ENCODE measurements at places on chromosomes 2 and 18.
A peak's percentile ranks its signal among the peaks of the same experiment; 100 is the strongest.

DNA sequence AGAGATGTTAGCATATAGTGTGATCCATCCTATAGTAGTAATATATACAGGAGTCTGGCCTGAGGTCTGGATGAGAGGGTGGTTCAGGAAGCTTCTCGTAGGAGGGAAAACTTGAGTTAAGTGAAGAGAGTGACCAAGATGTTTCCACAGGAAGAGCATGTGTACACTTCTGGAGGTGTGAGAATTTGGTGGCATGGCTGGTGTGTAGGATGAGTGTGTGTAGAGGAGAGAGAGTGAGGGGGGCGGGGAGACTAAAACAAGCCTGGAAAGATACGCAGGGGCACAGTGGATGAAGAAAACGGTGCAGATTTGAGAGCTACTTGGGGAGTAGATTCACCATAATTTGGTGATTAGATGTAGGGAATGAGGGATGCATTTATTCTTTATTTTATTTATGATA is 43.5 kb upstream of the CTLA4 start:
- no peak for DNase-seq

DNA sequence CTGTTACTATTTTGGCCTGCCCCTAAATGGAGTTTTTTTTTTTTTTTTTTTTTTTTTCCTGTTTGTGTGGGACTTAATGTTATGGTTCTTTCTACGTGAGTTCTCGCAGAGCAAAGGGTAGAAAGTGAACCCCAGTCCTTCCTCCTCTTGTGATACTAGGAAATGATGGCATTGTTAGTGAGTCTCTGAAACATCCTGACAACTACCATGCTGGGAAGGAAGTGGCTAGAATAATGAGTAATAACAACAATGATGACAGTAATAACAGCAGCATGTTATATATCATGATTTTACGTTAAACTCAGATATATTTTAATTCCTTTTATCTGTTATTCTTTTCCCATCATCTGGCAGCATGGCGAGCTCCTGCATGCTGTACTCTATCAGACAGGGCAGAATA is 216.2 kb upstream of the LINC00305 start:
- DNase-seq: no peak

- DNase-seq: no peak
Measured at GRCh38 chr2:23497536-23497935, 112.6 kb downstream of the KLHL29 start.

DNA sequence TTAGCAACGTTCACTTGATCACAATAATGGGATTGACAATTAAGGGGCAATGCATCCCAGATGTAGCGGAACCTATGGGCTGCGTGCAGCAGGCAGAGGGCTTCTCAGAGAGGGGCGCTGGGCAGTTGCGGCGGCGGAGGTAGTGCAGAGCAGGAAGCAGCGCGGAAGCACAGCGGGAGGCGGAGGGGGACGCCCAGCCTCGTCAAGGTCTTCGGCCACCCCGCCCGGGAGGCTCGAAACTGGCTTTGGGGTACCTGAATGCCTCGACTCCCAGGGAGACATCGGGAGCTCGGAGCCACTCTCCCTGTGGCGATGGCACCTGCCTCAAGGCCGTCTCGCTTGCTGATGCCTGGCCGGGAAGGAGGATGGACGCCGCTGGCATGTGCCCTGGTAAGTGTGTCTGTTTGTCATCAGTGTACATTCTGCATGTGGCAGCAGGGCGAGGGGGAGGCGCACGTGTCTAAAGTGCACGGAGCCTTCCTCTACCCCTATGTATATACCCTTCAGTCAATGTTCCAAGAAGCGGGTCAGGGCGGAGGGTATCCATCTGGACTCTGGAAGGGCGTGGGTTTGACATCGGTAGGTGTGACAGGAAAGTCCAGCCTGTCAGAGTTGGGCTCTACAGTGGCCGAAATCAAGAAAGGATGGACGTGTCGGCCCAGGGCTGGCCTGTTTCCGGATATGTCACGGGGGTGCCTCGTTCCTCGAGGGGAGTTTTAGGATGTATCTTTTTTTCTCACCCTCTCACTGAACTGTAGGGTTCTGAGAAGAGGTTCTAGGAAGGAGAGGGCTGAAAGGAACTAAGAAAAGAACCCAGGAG is 7.5 kb upstream of the SP9 start:
- no peak for DNase-seq

GRCh38 chr2:20447437-20448245 is 767 bp downstream of the RHOB start:
- DNase-seq: no peak

DNA sequence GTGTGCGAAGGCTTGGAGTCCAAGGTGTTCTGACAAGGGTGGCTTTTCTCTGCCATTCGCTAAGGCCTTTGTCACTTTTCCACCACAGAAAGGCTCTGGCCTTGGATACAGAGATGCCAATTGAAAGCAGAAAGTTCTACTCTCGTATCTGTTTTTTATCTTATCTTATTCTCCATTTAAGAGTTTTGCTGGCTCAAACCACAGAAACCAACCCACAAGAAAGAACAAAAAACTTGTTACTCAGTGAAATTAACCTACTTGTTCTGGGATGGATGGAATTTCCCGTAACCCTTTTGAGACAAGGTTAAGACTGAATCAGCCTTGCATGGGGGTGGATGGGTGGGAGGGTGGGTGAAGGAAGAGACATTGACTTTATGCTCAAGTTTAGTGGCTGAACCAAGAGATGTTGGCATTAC is 221.7 kb downstream of the CDH20 start:
- no peak for DNase-seq

GRCh38 chr2:84923009-84923408 is 17.6 kb downstream of the TMSB10 start:
- DNase-seq: no peak

DNA sequence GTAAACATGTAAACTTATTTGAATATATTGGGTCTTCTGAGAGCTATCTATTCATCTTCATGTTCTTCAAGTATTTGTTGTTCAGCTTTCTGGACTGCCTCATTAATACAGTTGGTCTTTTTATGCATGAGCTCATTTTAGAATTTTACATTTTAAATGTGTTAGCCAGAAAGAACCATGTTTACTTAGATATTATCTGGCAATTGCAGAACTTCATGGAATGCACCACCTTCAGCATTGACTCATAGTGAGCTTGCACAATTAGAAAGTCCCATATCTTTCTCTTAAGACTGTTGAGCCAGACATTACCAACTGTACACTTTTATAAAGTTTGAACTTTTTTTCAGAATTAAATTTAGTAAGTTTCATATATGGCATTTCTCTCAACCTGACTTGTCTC is 536.7 kb downstream of the RIT2 start:
- no peak for DNase-seq

DNA sequence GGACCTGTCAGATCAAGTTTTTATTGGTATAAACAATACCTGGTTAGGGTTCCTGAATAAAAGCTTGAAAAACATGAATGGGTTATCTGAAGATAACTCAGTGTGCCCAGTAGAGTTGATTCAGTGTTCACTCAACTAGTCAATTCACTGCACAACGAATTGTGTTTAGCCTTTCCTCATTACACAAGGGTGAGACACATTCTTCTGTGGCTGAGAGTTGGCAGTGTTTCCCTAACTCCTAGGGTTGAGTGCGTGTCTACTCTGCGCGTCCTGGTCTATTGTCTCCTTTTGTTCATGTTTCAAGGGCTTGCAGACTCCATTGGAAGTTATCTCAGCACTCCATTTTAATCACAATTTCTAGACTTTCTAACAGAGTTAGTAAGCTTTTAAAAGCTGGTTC is 32.8 kb upstream of the TMEM178A start:
- DNase-seq: peak; percentile 78

DNA sequence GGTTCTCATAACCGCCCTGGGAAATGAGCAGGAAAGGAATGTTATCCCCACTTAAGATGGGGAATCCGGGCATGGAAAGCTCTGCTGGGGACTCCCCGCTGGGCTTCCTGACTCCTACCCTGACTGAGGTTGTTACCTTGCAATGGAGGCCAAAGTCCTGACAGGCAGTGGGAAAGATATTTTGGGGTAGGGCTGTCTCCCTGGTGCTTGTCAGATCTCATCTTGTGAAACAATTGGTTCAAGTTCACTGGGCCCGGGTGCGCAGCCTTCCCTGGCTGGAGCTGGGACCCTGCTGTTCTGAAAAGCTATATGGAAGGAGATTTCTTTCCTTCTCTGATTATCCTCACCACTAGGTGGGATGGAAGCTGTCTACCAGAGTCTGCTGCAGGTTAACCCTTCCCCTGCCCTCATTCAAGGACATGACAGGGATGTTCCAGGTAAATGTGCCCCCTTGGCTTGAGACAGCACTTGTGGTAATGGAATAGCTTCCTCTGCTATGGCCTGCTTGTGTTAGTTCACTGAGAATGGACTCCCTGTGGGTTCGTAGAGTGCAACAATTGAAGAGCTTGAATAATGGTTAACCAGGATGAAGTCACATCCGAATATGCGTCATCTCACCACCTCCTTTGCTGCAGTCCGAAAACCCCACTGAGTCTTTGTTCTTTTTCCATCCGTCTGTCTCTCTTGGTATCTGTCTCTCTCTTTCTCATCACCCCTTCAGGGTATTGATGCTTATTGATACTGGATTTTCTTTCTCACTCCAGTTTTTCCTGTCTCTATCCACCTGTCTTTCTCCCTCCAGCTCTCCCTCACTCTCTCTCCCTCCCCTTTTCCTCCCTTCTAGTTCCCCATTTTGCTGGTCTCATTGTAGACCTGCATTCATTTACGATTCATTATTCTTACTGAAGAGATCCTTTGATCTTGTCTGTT is 67.8 kb upstream of the EPAS1 start:
- DNase-seq: no peak

DNA sequence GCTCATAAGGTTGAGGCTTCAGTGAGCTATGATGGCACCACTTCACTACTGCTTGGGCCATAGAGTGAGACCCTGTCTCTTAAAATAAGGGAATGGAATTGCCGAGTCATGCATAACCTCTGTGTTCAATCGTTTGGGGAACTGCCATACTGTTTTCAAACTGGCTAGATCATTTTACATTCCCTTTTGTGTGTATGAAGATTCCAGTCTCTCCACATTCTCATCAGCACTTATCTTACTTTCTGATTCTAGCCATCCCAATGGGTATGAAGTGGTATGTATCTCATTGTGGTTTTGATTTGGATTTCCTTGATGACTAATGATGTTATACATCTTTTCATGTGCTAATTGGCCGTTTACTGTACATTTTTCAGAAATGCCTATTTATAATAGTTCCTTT is 23.7 kb downstream of the MARCHF7 start:
- DNase-seq: peak; percentile 39

All from HFFc6 (cell line).